Hematopoietic multipotent progenitor cell treated with erythropoietin and hydrocortisone succinate and interleukin-3 and kit ligand, for 8 days (in vitro differentiated cells): ENCODE measurements at places on chromosomes 4 and X.

- no peak for DNase-seq
Observed at GRCh38 chrX:118208481-118208880, 91.9 kb upstream of the KLHL13 start.

DNA sequence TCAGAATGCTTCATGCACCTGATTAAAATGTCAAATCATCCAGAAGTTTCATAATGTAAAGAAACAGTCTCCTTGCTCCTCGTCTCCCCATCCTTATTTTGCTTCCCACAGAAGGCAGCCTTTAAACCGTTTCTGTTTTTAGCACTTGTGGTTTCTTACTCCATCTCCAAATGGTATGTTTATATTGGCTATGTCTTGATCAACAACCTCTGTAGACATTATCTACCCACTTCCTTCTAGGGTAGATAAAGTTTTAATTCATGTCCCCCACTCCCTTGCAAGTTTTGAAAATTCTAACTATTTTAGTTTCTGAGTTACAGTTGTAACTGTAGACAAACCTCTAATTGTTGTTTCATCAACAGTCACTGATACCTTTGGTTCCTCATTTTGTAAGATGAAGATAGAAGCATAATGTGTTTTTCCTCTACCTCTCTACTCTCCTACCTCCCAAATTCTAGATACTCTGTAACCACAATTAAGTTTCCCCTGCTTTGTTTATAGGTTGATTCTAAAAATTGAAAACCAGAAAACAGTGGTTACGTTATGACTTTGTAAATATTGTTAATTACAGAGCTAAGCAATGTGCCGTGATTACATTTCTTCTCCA lies 291.7 kb upstream of the GATB start:
- no peak for DNase-seq

DNA sequence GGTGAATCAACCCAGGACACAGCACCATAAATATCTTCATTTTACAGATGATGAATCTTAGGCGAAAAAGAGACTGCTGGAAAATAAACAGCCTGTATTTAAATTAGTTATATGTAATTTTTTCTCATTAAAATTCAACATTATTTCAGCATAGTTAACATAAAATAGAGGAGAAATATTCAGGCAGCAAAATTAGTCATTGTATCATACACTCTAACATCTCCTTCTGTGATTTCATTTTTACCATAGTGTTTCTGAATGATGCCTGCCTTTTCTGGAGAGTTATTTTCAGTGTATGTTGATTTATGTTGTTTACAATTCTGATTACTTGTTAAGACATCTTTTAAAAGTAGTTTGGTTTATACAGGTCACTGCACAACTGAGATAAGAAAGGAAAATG lies 82.3 kb upstream of the KCNIP4 start:
- no peak for DNase-seq

DNA sequence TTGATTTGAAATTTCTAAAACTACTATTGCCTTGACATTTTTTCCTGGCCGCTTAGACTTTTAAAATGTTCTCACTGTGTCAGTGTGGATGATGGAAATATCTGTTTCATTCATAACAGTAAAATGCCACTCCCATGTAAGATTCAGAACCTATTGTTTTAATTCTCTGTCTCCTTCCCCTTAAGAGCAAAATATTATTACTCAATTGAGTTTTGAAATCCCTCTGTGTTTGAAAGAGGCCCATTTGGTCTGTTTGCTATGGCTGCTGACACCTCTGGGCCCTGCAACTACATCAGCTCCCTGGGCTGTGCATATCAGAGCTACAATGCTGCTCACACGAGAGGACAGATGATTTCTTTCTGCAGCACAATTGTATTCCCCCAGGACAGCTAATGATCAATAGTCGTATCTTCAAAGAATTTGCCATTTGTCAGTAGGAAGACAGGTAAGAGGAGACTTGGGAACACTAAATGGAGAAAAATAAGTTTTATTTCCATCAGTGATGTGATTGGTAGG lies 388.0 kb upstream of the GALNT7 start:
- DNase-seq: no peak

GRCh38 chr4:80900908-80901307 lies 129.6 kb upstream of the BMP3 start:
- DNase-seq: no peak

GRCh38 chr4:42703813-42704212 lies 46.9 kb upstream of the ATP8A1 start:
- DNase-seq: no peak
